Esophagus squamous epithelium (tissue), 5 donors: ENCODE measurements at places on chromosomes 11 and 22.

GRCh38 chr22:45163099-45163450, 650 bp upstream of the NUP50 start:
- no peak for DNase-seq

DNA sequence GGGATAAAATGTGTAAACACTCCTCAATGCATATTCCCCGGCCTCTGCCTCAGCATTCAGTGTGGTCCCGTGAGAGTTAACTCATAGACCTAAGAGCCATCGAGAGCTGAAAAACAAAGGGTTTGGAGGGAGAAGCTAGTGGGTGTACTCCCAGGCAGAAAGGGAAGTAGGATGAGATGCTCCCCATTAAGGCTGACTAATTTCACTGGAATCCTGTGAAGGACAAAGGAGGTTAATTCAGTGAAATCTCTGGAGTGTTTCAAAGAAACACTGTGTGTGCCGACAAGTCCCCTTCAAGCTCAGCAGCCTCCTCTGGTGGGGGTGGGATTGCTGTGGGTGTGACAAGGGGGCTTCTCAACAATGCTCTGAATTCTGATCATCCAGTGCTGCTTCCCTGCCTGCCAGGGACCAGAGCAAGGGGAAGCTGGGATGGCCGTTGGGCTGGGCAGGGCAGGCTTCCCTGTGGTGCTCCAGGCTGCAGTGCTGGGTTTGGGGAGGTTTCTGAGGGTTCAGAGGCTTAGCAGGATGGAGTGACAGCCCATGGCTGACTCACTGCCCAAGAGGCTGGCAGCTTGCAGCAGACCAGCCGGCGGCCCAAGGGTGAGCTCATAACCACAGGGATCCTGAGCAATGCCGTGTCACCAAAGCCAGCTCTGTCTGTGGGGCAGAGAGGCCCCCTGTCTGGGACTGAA, 61.4 kb upstream of the BMAL1 start:
- DNase-seq, result no peak

DNA sequence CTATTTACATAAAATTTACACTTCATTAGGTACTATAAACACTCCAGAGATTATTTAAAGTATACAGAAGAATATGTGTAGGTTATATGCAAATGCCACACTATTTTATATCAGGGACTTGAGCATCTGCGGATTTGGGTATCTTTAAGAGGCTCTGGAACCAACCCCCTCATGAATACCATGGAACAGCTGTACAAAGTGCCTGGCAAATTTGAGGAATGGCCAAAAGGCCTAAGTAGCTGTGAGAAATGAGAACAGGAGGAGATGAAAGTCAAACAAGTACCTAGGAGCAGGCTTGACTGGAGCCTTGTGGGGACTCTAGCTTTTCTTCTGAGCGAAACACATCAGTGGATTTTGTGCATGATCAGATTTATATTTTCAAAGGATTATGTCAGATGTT, 149.3 kb downstream of the RBFOX2 start:
- no peak for DNase-seq

DNA sequence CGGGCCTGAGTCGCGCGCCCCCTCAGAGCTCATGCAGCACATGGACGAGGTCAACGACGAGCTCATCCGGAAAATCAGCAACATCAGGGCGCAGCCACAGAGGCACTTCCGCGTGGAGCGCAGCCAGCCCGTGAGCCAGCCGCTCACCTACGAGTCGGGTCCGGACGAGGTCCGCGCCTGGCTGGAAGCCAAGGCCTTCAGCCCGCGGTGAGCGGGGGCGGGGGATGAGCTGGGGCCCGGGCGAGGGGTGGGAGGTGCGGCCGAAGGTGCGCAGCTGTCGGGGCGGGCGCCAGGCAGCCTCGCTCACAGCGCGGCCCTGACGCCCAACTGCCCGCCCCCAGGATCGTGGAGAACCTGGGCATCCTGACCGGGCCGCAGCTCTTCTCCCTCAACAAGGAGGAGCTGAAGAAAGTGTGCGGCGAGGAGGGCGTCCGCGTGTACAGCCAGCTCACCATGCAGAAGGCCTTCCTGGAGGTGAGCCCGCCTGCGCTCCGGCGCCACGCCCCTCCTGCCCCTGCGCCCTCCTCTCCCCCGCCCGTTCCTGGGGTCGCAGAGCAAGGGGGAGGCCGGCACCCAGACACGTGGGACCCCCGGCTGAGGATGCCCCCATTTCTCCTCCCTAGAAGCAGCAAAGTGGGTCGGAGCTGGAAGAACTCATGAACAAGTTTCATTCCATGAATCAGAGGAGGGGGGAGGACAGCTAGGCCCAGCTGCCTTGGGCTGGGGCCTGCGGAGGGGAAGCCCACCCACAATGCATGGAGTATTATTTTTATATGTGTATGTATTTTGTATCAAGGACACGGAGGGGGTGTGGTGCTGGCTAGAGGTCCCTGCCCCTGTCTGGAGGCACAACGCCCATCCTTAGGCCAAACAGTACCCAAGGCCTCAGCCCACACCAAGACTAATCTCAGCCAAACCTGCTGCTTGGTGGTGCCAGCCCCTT, 20.5 kb downstream of the EPS8L2 start:
- DNase-seq, result no peak

DNA sequence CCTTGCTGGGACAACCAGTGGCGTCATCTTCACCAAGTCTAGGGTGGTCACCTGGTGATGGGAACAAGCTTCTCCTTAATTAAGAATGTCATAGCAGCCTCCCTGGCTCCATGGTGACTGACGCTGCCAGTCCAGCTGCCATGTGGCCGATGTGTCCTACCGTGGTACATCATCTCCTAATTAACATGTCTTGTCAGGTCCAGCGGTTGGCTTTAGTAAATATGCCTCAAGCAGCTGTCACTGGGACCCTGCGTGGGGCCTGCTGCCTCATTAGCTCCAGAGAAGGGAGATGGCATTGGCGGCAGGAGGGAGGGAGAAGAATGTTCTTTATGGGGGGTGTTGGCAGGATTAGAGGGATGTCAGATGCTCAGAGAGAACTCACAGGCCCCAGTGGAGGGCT, 271.9 kb downstream of the ST3GAL4 start:
- no peak for DNase-seq

GRCh38 chr11:117319214-117319840, 3.3 kb upstream of the BACE1 start:
- DNase-seq, result no peak

DNA sequence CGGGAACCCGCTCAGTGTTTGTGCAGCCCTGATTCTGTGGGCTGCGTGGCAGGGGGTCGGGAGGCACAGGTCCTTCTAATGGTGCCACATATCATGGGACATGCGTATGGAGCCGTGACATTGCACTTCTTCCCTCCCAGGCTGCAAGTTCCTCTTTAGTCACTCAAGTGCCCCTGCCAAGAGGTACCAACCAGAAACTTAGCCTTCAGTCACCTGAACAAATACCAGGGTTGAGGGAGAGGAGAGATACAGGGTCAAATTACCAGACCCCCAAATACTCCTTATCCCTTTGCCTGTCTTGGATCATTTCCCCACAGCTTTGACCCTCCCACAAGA, 209.1 kb downstream of the BUD13 start:
- no peak for DNase-seq

- DNase-seq, result no peak
Measured at GRCh38 chr11:18987454-18988231, 48.4 kb upstream of the MRGPRX1 start.

GRCh38 chr11:128565881-128566280, 21.5 kb downstream of the ETS1 start:
- no peak for DNase-seq
